ENCODE measurements at places on chromosomes 3 and 15.

- DNase-seq, result no peak
Observed at GRCh38 chr15:70103880-70104626, 6.3 kb upstream of the TLE3 start.

GRCh38 chr3:67783281-67784250, 129.2 kb upstream of the SUCLG2 start:
- no peak for DNase-seq

- no peak for DNase-seq
Observed at GRCh38 chr3:187612656-187613055, 57.5 kb downstream of the SST start.

- no peak for DNase-seq
Observed at GRCh38 chr3:148763986-148764935, 63.4 kb upstream of the CPB1 start.

DNA sequence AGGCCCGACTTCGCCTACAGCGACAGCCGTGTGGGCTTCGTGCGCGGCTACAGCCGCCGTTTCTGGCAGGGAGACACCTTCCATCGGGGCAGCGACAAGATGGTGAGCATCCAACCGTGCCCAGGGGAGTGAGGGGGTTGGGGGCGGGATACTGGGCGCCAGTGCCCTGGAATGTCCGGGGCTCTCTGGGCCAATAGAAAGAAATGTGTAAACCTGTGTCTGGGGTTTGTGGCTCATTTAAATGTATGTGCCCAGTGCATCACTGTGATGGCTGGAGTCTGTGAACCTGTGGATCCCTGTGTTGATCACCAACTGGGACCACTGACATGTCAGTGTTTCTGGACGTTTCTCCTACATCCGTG, 423 bp downstream of the CHAC1 start:
- no peak for DNase-seq

GRCh38 chr15:90465930-90466567, 63.7 kb upstream of the CRTC3 start:
- no peak for DNase-seq

GRCh38 chr3:36206956-36207580, 173.2 kb upstream of the STAC start:
- DNase-seq, result no peak

DNA sequence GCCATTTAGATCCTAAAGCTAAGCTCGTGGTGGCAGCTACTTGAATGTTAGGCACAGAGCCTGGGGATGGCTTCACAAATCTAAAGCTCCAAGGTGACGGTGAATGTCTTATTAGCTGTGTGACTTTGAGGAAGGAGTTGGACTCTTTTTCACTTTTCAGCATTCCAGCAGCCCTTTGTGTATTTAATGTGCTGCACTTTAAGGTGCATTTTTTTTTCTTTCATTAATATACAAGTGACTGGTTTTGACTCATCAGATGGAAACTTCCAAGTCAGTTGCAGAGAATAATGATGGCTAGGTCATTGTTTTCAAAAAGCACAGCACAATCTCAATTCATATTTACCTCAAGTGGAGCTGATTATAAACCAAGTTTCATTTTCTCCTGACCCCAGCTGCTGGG, 55.8 kb downstream of the TMED3 start:
- no peak for DNase-seq

DNA sequence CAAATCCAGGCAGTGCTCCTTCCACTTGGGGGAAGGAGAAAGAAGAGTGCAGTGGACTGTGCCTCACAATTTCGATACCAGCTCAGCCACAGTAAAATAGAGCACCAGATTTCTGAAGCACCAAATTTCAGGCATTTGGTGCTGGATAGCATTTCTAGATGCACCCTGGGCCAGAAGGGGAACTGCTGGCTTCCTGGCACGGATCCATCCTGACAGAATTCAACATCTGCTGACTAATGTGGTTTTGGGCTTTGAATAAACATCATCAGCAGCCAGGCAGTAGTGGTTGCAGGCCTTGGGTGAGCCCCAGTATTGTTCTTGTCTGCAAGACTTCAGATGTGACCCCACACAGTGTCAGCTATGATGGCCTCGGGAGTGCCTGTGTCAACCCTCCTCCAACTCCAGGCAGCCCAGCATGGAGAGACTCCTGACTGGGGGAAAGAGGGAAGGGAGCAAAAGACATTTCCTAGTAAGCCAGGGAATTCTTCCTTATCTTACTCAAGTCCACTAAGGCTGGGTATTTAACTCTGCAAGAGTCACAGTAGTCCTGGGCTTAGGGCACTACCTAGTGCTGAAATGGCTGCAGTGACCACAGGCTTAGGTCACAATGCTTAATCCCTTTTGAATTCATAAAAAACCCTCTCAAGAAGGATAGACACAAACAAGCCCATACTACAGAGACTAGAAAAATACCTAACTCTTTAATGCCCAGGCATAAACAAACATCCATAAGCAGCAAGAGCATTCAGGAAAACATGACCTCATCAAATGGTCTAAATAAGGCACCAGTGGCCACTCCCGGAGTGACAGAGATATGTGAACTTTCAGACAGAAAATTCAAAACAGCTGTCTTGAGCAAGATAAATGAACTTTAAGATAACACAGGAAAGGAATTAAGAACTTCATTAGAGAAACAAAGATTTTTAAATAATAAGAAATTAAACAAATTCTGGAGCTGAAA, 74.7 kb downstream of the SPATA16 start:
- no peak for DNase-seq

DNA sequence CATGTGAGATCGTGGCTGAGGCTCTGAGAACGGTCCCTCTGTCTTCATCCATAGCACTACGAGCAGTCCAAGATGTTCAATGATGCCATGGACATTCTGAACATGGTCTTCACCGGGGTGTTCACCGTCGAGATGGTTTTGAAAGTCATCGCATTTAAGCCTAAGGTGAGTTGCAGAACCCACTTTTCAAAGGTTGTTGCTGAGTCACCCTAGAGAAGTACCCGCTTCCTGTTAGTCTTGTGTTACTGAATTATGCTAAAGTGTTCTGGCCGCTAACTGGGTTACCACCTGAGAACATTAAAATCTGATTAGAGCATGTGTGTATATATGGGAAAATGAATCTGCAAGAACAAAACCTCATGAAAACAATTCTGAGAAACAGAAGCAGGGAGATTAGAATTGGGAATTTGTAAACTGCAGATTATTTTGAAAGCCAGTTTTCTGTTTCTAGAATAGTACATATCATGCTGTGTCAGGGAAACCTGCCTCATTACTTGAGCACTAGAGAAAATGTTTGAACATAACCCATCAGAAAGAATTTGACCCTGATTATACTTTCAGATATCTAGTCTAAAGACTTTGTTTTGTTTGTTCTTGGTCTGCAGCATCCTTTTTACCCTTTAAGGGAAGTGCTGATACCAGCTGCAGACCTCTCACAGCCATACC, 92.6 kb downstream of the CHDH start:
- DNase-seq, result peak; percentile 32

- no peak for DNase-seq
Observed at GRCh38 chr15:70044168-70044567, 53.5 kb downstream of the TLE3 start.

- DNase-seq, result no peak
Observed at GRCh38 chr15:78950902-78951840, 6.3 kb upstream of the CTSH start.

Data from activated T-helper 1 cell treated with anti-CD3 and anti-CD28 coated beads, Interleukin-12 subunit alpha, Interleukin-12 subunit beta, Interleukin-2, Interleukin-4 antibody, amounts not matched to agents 30 ng/mL and 10 ng/mL and 1 ng/mL, durations not matched to agents 14 hours and 24 hours and 36 hours (primary cell).